Immature natural killer cell (primary cell): ENCODE measurements at places on chromosomes 5 and 9. TPM values are rescaled to one million over a fixed set of nuclear protein-coding genes. Genes with fewer than 3 reads are reported as not detected.

DNA sequence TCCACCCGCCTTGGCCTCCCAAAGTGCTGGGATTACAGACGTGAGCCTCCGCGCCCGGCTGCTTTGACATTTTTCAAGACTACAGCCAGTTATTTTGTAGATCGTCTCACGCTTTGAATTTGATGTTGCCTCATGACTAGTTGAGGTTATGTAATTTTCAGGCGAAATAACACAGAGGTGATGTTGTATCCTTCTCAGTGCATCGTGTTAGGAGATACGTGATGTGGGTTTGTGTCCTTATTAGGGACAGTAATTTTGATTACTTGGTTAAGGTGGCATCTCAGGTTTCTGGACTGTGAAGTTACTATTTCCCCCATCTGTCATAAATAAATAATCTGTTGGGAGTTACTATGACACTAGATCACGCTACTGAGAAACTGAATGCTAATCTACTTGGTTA is 25.0 kb downstream of the CTNNA1 start:
- H3K27ac ChIP-seq, result no peak overlapping the region
- no peak for DNase-seq
- H3K4me3 ChIP-seq, result no peak overlapping the region
- no peaks in the 10 kb centered on the region for H3K36me3 ChIP-seq
- no peaks in the 10 kb centered on the region for H3K4me1 ChIP-seq

DNA sequence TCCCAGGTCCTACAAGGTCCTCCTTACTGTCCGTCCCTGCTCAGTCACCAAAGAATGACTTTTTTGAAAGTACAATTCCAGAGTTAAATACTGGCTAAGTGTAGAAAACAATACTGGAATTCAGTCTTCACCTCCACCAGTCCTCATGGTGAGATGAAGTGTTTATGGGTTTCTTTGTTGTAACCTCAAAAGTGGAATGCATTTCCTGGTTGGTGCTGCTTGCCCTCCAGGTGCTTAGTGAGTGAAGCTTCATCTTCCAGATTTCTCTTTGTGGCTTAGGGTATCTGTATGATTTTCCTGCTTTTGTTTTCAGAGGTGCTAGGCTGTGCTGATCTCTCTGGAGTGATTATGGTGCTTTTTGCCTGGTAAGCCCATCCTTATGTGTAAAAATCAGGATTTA is 49.4 kb upstream of the DHFR start:
- DNase-seq, result no peak
- peak overlapping the region; percentile 21 for H3K27ac ChIP-seq
- peaks cover 4% of the 10 kb centered on the region for H3K36me3 ChIP-seq
- H3K27me3 ChIP-seq, result no peaks in the 10 kb centered on the region
- no peak overlapping the region for H3K4me3 ChIP-seq

DNA sequence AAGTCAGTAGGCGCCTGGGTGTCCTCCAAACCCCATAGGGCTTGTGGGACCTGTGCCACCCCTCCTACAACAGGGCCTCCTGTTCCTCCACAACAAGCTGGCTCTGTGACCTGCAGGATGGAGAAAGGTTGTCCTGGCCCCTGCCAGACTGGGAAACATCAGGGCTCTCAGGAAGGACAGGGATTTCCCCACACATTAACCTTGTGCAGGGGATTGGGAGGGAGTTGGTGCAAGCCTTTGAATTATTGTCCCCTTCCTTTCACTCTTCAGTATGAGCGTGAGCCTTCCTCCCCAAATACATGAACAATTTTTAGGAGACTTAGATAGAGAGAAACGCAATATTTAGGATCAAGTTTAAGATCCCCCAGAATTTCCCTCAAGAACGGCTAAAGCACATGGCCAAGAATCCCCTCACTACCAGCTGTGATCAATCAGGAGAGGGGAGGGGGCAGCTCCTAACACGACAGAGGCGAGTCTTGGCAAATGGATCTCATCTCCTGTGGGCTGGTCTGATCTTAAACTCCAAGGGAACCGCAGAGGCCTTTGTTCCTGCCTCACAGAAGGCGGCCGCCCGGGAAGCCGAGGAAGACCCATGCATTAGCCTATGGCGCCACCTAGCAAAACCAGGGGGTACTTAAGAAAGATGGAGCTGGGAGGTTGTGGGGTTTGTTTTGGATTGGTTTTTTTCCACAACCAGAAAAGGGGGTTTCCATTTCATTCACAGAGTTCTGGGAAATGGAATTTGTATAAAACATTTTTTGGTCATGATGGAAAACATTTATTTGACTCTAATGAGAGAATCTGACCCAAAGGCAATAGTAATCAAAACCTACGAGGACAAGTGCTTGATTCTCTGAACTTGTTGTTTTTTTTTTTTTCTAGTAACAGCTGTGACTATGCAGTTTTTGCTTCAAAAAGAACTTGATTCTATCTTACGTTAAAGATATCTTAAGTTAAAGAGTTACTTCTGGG is 36.1 kb upstream of the OSMR start:
- H3K27me3 ChIP-seq, result peaks cover 1% of the 10 kb centered on the region
- no peak overlapping the region for H3K4me3 ChIP-seq

Gene IRX1
- not detected for polyA plus RNA-seq

DNA sequence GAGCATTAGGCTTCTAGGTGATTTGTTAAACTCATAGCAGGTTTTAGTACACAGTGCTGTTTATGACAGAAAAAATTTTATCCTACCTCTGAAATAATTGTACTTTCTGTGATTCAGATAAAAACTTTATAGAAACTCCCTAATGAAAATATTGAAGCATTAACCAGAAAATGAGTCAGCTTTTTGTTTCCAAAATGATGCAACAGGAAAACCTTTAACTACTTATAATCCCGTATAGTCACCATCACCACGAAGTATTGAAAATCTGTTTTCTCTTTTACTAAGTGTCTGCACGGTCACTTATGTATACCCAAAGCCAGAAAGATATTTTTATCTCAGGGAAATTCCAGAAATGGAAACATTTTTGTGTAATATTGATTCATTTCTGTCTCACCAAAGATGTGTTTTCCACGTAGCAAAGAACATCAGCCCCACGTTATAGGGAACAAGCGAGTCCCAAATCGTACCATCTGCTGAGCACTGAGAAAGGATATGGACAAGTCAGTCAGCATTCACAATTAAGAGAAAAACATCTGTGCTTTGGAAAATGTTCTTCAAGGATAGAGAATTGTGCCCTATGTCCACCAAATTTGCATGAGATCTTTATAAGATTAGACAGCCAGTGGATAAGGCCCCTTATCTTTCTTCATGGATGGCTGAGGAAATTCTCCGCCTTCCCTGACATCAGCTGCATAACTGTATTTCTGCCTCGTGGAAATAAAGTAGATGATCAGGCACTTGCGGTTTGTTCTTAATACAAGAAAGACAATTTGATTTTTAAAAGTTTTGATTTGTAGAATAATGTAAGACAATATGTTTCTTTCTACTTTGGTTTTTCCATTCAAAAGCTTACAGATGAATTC is 41.9 kb downstream of the TNFAIP8 start:
- peaks cover 10% of the 10 kb centered on the region for H3K36me3 ChIP-seq
- H3K4me3 ChIP-seq, result no peak overlapping the region
- DNase-seq, result no peak
- H3K27me3 ChIP-seq, result peaks cover 4% of the 10 kb centered on the region
- peak overlapping the region; percentile 26 for H3K27ac ChIP-seq

DNA sequence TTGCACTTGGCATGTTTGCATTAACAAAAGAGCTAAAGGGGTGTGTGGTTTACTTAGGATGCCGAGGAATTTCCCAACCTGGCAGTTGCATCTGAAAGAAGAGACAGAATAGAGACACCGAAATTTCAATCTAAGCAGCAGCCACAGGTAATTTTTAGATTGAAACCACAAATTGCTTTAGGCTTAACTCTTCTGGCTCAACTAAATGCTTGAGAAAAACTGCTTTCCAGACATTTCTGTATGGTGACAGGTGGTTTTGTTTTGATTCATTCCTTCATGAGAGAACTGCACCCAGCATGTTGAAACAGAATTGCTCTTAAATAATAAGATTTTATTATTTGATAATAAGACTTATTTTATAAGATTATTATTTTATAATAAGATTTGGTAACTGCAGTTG is 21.5 kb downstream of the SECISBP2 start:
- H3K36me3 ChIP-seq, result peaks cover 39% of the 10 kb centered on the region
- no peak for DNase-seq
- H3K27me3 ChIP-seq, result no peaks in the 10 kb centered on the region
- H3K4me1 ChIP-seq, result no peaks in the 10 kb centered on the region
- no peak overlapping the region for H3K4me3 ChIP-seq
- H3K27ac ChIP-seq, result no peak overlapping the region
